ENCODE measurements at places on chromosomes 1 and 21. TPM values are rescaled to one million over a fixed set of nuclear protein-coding genes. Genes with fewer than 3 reads are reported as not detected.

MTARC1 gene
- total RNA-seq: 0.75 TPM

KCNT2 gene
- not detected for total RNA-seq

- no peak overlapping the region for H3K4me3 ChIP-seq
- H3K27me3 ChIP-seq: no peaks in the 10 kb centered on the region
- no peaks in the 10 kb centered on the region for H3K36me3 ChIP-seq
These were observed 2.2 kb upstream of the NEK2 start for GRCh38 chr1:211677659-211678058.

DNA sequence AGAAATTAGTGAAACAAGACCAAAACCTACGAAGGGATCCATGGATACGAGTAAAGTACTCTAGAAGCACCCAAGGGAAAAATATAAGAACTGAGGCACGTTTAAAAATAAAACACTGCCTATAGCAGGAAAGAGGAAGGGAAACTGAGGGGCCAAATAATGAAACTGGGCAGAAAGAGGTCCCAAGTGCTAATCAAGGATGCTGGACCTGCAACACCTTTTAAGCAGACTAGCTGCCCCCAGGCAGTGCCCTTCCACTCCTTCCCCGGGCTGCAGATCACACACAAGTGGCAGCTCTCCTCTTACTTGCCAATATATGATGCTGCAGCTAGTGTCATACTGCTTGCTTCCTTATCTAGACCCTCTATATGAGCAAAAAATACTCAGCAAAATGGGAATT, 7.6 kb upstream of the OTUD7B start:
- no peak for DNase-seq
- no peak overlapping the region for H3K27ac ChIP-seq
- no peak overlapping the region for H3K4me3 ChIP-seq

DNA sequence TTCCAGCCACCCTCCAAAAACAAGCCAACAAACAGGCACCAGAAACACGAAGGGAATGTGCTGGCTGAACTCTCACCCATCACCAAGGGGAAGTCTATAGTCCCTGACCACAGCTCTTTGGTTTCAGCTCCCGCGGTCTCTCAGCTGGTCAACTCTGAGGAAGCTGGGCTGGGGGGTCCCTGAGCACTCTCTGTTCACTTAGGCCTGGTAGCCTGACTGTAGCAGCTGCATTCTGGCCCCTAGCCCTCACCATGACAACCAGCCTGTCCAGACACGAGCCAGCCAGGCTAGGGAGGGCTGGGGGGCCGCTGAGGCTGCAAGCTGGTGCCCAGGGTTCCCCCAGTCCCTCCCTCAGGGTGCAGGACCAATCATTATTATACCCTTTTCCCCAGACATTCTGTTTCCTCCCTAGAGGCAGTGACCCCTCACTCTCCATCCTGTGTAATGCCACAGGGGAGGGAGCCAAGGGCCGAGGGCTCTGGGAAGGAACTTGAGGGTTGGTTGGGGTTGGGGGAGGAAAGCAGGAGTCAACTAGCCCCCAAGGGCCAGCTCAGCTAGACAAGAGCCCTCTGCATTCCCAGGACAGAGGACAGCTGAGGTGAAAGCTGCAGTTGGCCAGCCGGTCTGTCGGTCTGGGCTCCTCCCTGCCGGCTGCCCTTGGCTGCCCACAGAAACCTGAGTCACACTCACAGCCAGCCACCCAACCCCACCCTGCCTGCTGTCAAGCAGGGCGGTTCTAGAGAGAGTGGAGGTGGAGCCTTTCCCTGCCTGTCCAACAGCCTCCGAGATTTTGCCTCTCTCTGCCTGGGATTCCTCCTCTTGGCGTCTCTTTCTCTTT, 1.2 kb upstream of the TRAPPC3 start:
- H3K27me3 ChIP-seq: no peaks in the 10 kb centered on the region
- H3K4me1 ChIP-seq: peaks cover 58% of the 10 kb centered on the region
- DNase-seq: peak; percentile 44
- H3K4me3 ChIP-seq: peak overlapping the region; percentile 100
- H3K36me3 ChIP-seq: peaks cover 3% of the 10 kb centered on the region
- peak overlapping the region; percentile 100 for H3K27ac ChIP-seq

DNA sequence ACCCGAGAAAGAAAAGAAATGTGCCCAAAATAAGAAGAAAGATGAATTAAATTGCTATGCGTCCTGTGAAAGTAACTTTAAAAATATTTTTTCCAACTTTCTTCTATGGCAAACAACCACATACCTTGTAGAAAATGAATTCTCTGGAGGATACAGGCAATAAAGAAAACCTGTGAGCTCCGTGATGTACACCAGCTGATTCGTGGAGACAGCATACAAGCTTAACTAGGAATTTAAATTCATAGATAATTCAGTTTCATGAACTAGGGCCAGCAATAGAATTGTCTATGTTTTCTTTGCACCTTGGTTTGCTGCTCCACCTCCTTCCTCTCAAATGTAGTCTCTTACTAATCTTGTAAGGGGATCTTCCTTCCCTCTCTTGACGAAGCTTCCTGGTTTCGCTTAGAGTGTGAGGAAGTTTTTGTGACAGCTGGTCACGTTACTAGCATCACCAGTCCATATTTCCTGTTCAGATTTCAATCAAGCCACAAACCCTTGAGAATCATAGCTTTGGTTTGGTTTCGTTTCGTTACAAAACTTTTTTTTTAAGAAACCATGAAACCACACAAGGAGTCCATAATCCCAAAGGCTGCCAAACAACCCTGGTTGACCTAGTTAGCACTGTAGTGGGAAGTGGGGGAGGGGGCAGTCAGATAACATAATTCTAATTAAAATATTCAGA, 35.8 kb downstream of the GREM2 start:
- DNase-seq: no peak
- peak overlapping the region; percentile 92 for H3K27ac ChIP-seq
- H3K27me3 ChIP-seq: no peaks in the 10 kb centered on the region
- peak overlapping the region; percentile 71 for H3K4me3 ChIP-seq
- peaks cover 2% of the 10 kb centered on the region for H3K36me3 ChIP-seq
- peaks cover 26% of the 10 kb centered on the region for H3K4me1 ChIP-seq
